ENCODE measurements at places on chromosomes 3 and 15. TPM values are rescaled to one million over a fixed set of nuclear protein-coding genes. Genes with fewer than 3 reads are reported as not detected.

DNA sequence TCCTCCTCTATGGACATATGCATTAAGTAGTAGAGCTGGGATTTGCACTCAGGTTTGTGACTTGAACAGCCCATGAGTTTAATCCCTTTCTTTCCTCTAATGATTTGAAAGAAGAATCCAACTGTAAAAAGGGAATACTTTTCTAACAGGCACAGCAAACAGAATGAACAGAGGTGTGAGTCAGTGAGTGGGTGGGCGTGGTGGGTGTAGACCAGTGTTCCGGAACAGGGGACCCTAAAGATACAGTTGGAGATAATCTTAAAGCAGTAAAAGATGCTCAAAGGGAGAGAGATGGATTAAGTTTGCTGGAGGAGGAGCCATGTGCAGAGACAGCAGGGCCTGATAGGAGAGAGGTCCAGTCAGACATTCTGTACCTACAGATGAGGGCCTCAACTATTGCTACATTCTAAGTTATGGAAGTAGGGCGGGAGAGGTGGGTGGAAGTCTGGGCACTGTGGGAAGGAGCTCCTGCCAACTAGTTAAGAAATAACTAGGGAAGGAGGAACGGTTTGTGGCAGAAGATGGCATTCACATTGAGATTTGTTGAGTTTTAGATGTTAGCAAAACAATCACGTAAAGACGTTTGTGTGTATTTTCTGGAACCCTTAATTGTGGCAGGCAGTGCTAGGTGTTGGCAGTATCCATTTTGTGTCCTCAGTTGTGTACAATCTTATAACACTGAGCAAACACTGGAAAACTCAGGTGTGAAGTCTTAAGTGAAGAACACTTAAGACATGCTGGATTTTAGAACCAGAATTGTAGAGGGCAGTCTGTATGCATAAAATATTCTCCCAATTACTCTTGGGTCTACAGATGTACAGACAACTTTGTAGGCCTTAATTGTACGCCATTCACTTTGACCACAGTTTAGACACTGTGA, 511.0 kb downstream of the GRM7 start:
- H3K4me1 ChIP-seq = no peaks in the 10 kb centered on the region
- no peaks in the 10 kb centered on the region for H3K27me3 ChIP-seq
- no peak for DNase-seq
- H3K27ac ChIP-seq = no peak overlapping the region
- H3K36me3 ChIP-seq = no peaks in the 10 kb centered on the region

DNA sequence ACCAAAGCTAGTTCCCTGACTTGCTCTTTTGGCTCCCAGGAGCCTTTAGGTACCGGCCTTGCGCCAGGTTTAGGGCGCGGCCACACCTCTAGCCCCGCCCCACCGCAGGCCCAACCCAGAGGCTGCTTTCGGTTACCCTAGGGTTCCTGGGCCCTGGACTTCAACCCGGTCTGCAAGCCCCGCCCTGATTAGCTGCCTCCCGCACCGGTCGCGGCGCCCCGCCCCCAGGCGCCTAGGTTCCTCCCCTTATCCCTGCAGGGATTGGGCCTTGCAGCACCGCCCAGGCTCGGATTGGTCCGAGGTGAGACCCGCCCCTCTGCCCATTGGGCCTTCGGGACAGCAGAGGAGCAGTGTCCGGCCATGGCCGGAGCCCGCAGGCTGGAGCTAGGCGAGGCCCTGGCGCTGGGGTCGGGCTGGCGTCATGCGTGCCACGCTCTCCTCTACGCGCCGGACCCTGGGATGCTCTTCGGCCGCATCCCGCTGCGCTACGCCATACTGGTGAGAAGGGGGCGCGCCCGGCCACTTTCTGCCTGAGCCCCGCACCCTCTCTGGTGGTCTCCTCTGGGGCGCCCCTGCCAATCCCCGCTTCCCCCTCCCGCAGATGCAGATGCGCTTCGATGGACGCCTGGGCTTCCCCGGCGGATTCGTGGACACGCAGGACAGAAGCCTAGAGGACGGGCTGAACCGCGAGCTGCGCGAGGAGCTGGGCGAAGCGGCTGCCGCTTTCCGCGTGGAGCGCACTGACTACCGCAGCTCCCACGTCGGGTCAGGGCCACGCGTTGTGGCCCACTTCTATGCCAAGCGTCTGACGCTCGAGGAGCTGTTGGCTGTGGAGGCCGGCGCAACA, at the start of gene NUDT16:
Gene NUDT16 (plus strand): TSS at position 330 of the 847 bp plus-strand sequence. CDS start 31 bp downstream, at position 361.
- H3K4me3 ChIP-seq = peak within 1 kb of the TSS; percentile 71
- no peaks in the 10 kb centered on the region for H3K36me3 ChIP-seq
- peaks cover 46% of the 10 kb centered on the region for H3K4me1 ChIP-seq
- H3K27ac ChIP-seq = peak within 1 kb of the TSS; percentile 72
- DNase-seq = peak; percentile 98
- H3K27me3 ChIP-seq = no peaks in the 10 kb centered on the region

- no peak for DNase-seq
- no peaks in the 10 kb centered on the region for H3K36me3 ChIP-seq
- no peaks in the 10 kb centered on the region for H3K4me1 ChIP-seq
- no peak overlapping the region for H3K27ac ChIP-seq
- no peaks in the 10 kb centered on the region for H3K27me3 ChIP-seq
Measured at GRCh38 chr3:143668924-143669790, 179.1 kb downstream of the SLC9A9 start.

- H3K27me3 ChIP-seq = no peaks in the 10 kb centered on the region
- H3K4me3 ChIP-seq = no peak overlapping the region
- peak; percentile 67 for DNase-seq
- H3K27ac ChIP-seq = no peak overlapping the region
- no peaks in the 10 kb centered on the region for H3K36me3 ChIP-seq
- H3K4me1 ChIP-seq = peaks cover 35% of the 10 kb centered on the region
Measured at GRCh38 chr3:141239511-141240281, 8.1 kb downstream of the PXYLP1 start.

- H3K36me3 ChIP-seq = no peaks in the 10 kb centered on the region
- no peak for DNase-seq
- H3K27me3 ChIP-seq = no peaks in the 10 kb centered on the region
Measured at GRCh38 chr3:123660900-123661299, 76.0 kb upstream of the HACD2 start.

DNA sequence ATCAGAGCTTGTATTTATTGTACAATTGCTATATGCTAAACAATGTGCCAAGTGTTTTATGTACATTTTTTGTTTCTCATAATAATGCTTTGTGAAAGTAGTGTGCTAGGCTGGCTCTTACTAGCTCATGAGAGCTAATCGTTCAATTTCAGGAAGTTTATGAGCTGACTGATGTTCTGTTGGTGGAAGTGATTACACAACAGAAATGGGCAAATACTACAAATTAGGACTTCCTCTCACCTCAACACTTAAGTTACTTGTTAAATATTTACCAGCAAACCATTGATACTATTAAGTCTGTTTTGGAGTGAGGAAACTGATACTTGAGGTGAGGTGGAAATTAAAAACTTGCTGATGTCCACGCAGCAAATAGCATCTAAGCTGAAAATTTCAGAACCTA, 32.3 kb downstream of the SLC9C1 start:
- no peak for DNase-seq
- H3K27ac ChIP-seq = no peak overlapping the region
- H3K4me3 ChIP-seq = no peak overlapping the region
- H3K36me3 ChIP-seq = no peaks in the 10 kb centered on the region
- no peaks in the 10 kb centered on the region for H3K27me3 ChIP-seq
- H3K4me1 ChIP-seq = no peaks in the 10 kb centered on the region

DNA sequence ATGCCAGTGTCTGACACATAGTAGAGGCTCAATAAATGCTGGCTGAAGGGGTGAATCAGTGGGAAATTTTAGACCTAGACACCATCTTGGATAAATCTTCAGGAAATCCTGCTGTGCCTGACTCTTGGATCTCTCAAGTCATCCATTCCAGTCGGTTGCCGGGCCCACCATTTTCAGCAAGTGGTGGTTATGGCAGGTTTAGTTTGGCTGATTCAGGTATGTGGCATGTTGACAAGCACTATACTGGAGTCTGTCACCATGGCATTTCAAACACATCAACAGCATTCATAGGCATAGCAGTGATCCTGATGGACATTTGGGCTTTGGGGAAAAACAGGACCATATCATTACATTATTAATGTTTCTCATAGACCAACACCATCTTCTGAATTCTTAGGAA, 25.7 kb upstream of the APH1B start:
- peaks cover 21% of the 10 kb centered on the region for H3K4me1 ChIP-seq
- DNase-seq = no peak
- no peaks in the 10 kb centered on the region for H3K36me3 ChIP-seq
- no peak overlapping the region for H3K27ac ChIP-seq
- no peaks in the 10 kb centered on the region for H3K27me3 ChIP-seq
- no peak overlapping the region for H3K4me3 ChIP-seq

DNA sequence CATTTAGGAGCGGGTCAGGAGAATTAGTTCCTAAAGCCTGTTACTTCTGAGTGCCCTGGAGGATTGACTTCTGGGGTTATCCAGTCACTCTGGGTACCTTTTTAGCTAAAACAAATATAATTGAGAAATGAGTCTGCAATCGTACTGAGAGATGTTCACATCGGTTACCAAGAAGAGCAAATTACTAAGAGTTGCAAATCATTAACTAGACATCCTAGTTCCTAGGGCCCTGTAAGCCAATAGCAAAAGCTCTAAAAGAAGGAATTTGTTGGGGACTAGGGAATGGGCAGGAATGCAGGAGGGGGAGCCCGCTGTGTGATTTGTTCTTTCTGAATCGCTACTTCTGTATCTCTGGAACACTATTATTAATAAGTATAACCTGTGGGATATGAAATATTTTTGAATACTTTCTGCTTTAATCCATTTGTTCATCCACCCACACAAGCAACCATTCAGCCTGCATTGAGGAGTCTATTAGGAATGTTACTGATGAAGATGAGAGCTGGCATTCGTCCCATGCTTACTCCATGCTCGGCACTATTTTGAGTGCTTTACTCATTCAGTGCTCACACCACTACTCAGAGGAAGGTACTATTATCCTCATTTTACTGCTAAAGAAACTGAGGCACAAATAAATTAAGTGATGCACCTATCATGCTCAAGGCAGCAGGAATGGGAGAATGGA, 31.5 kb upstream of the KY start:
- H3K4me3 ChIP-seq = no peak overlapping the region
- H3K36me3 ChIP-seq = no peaks in the 10 kb centered on the region
- no peak overlapping the region for H3K27ac ChIP-seq
- peaks cover 12% of the 10 kb centered on the region for H3K4me1 ChIP-seq
- no peak for DNase-seq

GRCh38 chr3:47540281-47540680, 26.8 kb upstream of the ELP6 start:
- no peak overlapping the region for H3K27ac ChIP-seq
- no peak for DNase-seq
- no peak overlapping the region for H3K4me3 ChIP-seq

- no peaks in the 10 kb centered on the region for H3K4me1 ChIP-seq
- no peak overlapping the region for H3K4me3 ChIP-seq
- H3K27ac ChIP-seq = no peak overlapping the region
- no peaks in the 10 kb centered on the region for H3K27me3 ChIP-seq
Measured at GRCh38 chr3:123489400-123490004, 40.6 kb upstream of the ADCY5 start.

DNA sequence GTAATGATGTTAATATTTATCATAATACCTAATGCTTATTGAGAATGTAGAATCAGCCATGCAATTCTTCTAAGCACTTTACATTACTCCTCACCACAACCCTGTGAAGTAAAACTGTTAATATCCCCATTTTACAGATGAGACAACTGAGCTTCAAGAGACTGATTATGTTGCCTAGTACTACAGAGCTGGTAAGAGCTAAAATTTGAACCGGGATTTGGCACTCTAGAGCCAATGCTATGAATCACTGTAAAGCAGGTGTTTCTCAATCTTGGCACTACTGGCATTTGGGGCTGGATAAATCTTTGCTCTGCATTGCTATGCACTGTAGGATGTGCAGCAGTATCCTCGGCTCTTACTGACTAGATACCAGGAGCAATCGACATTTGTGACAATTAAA, 367.7 kb downstream of the MAGI1 start:
- H3K4me3 ChIP-seq = no peak overlapping the region
- H3K36me3 ChIP-seq = no peaks in the 10 kb centered on the region
- H3K4me1 ChIP-seq = no peaks in the 10 kb centered on the region
- no peaks in the 10 kb centered on the region for H3K27me3 ChIP-seq
- H3K27ac ChIP-seq = no peak overlapping the region

DNA sequence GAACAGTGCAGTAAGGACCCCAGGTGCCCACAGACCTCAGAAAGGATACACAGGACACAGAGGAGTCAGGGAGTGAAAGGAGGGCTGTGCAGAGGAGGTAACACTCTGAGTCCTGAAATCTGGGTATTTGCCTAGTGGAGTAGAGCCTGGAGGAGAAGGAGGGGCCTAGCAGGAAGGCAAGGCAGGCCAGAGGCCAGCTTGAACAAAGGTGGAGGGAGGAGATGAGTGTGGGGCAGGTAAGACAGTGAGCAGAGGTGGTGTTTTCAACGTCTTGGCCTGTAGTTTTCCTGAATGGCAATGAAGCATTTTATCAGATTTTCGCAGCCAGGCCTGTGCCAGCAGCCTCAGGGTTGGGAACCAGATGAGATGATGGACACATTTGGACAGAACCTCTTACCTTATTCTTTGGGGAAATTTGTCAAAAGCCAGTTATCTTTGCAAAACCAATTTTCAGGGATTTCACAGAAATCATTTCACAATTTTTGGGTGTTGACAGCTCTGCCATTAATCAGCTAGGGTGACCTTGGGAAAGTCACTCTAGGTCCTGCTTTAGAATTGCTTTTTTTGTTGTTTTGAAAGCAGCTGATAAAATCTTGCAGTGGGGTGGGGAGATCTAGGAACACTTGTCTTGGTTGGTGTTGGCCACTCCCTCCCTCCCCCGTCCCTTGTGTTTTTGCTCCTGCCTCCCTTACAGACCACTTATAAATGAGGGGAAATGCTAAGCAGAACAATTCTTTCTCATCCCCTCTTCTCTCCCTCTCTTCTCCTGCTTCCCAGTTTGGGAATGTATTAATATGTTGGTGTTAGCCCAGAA, 38.4 kb downstream of the SPSB4 start:
- no peak for DNase-seq
- H3K27me3 ChIP-seq = no peaks in the 10 kb centered on the region
- no peak overlapping the region for H3K4me3 ChIP-seq
- H3K36me3 ChIP-seq = no peaks in the 10 kb centered on the region
- H3K4me1 ChIP-seq = no peaks in the 10 kb centered on the region

GRCh38 chr15:84402856-84403608, 167.5 kb downstream of the GOLGA6L4 start:
- peak; percentile 74 for DNase-seq
- H3K27ac ChIP-seq = no peak overlapping the region
- H3K4me1 ChIP-seq = no peaks in the 10 kb centered on the region
- no peaks in the 10 kb centered on the region for H3K36me3 ChIP-seq
- H3K4me3 ChIP-seq = no peak overlapping the region
- no peaks in the 10 kb centered on the region for H3K27me3 ChIP-seq

The GHSR gene
- not detected for total RNA-seq

The ARHGEF3 gene
- 17.4 TPM for total RNA-seq

The GRAMD2A gene
- total RNA-seq = 7.4 TPM

The ZNF501 gene
- 2.7 TPM for total RNA-seq

The FAM162A gene
- 29.7 TPM for total RNA-seq

The CASR gene
- not detected for total RNA-seq

The ISG20 gene
- 15.7 TPM for total RNA-seq

The CLSTN2 gene
- 16.0 TPM for total RNA-seq

The TBC1D2B gene
- 63.6 TPM for total RNA-seq

The FBXL22 gene
- total RNA-seq = 10.1 TPM

The PAQR5 gene
- 9.1 TPM for total RNA-seq
